ENCODE measurements at places on chromosomes 16 and 17.

GRCh38 chr16:11006656-11007055, 62.3 kb downstream of the CLEC16A start:
- no peak for DNase-seq

- DNase-seq, result no peak
Measured at GRCh38 chr16:2842340-2843000, 12.4 kb downstream of the ZG16B start.

DNA sequence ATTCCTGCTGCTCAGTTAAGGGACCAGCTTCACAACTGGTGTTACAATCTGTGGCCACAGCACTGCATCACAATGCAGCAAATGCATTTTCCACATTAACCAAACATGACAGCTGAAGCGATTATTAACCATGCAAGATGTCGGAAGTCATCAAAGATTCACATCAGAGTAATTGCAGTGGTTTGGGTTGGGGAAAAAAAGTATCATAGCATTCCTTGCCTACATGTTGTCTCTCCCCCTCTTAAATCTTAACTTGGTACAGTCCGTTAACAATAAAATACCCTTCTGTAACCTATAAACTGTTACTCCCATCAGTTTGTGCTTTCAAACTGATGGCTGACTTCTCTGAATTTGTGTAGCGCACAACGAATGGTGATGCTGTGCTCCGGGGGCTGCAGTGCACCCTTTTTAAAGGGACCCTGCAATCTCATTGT, 51.6 kb downstream of the NUP93 start:
- DNase-seq, result no peak

GRCh38 chr16:49928176-49929041, 72.5 kb upstream of the ZNF423 start:
- no peak for DNase-seq
